T-helper 1 cell treated with Interleukin-12 subunit alpha and Interleukin-12 subunit beta and Interleukin-4 antibody, amounts not matched to agents 30 ng/mL and 1 ng/mL, for 36 hours (primary cell): ENCODE measurements at places on chromosomes 3 and 15. TPM values are rescaled to one million over a fixed set of nuclear protein-coding genes. Genes with fewer than 3 reads are reported as not detected.

IGSF10 gene
- not detected in 2 replicates for total RNA-seq

LEKR1 gene
- 0.59 and 1.3 TPM in 2 replicates for total RNA-seq

EOMES gene
- 18.6 and 19.0 TPM in 2 replicates for total RNA-seq

CCDC33 gene
- total RNA-seq, result not detected in 2 replicates

MOBP gene
- not detected in 2 replicates for total RNA-seq

LRRIQ4 gene
- not detected in 2 replicates for total RNA-seq

CCR9 gene
- not detected in 2 replicates for total RNA-seq

PDZRN3 gene
- not detected in 2 replicates for total RNA-seq

XIRP1 gene
- total RNA-seq, result 0.12 and 0.25 TPM in 2 replicates

PLA2G4E gene
- not detected in 2 replicates for total RNA-seq

TUSC7 gene
- total RNA-seq, result not detected in 2 replicates

CCR5 gene
- total RNA-seq, result 54.3 and 60.8 TPM in 2 replicates

ACP3 gene
- not detected in 2 replicates for total RNA-seq

ZNF620 gene
- total RNA-seq, result 6.4 and 6.6 TPM in 2 replicates

ARPIN gene
- total RNA-seq, result not detected in 2 replicates

TRIM71 gene
- total RNA-seq, result 0.02 TPM in 1 of 2 replicates, not detected in the other

SPTBN5 gene
- 4.7 and 5.0 TPM in 2 replicates for total RNA-seq

ATP10A gene
- 51.9 and 60.2 TPM in 2 replicates for total RNA-seq

KNL1 gene
- total RNA-seq, result 36.6 and 43.4 TPM in 2 replicates

ANKRD34C gene
- total RNA-seq, result not detected in 2 replicates

GOLGA8H gene
- 0.12 TPM in 1 of 2 replicates, not detected in the other for total RNA-seq

REC114 gene
- total RNA-seq, result not detected in 2 replicates

CPLX3 gene
- 0.91 and 1.4 TPM in 2 replicates for total RNA-seq

CCNB2 gene
- 52.8 and 52.9 TPM in 2 replicates for total RNA-seq

PAQR5 gene
- total RNA-seq, result not detected in 2 replicates

ADGRG7 gene
- not detected in 2 replicates for total RNA-seq

USF3 gene
- 19.7 and 20.1 TPM in 2 replicates for total RNA-seq

ROPN1 gene
- not detected in 2 replicates for total RNA-seq

ZNF619 gene
- 8.4 and 8.9 TPM in 2 replicates for total RNA-seq

TRAK1 gene
- total RNA-seq, result 22.2 and 22.7 TPM in 2 replicates

ZNF148 gene
- 44.5 and 45.2 TPM in 2 replicates for total RNA-seq

C3orf52 gene
- total RNA-seq, result 10.1 and 11.0 TPM in 2 replicates

TJP1 gene
- not detected in 2 replicates for total RNA-seq

MEGF11 gene
- 0.78 TPM in 1 of 2 replicates, not detected in the other for total RNA-seq

TMCO5A gene
- not detected in 2 replicates for total RNA-seq

GBE1 gene
- total RNA-seq, result 22.7 and 23.1 TPM in 2 replicates

GPR171 gene
- total RNA-seq, result 246 and 257 TPM in 2 replicates

TMEM207 gene
- total RNA-seq, result not detected in 2 replicates
